Femur (tissue), 1 donor: ENCODE measurements at places on chromosomes 3 and 15.
A peak's percentile ranks its signal among the peaks of the same experiment; 100 is the strongest.

DNA sequence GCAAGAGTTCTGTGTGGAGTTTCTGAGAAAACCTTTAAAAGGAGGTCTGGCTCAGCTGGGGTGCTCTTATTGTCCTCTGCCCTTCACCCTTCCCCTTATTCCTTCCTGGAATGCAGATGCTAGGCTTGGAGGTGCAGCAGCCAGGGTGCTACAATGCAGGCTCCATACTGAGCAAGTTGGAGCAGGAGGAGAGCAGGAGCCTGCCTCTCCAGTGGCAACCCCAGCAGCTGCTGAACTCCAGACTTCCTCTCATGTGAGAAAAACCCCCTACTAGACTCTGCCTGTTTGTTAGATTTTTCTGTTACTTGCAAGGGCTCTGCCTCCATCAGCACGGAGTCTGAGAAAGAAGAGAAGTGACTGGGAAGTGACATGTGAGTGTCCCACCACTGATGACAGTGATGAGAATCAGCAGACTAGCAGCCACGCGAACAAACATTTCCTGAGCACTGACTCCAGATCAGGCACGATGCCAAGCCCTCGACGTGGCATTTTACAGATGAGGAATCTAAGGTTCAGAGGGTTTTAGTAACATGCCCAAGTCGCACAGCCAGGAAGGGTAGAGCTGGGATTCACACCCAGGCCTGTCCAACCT is 16.1 kb upstream of the RARRES1 start:
- peak; percentile 36 for DNase-seq

DNA sequence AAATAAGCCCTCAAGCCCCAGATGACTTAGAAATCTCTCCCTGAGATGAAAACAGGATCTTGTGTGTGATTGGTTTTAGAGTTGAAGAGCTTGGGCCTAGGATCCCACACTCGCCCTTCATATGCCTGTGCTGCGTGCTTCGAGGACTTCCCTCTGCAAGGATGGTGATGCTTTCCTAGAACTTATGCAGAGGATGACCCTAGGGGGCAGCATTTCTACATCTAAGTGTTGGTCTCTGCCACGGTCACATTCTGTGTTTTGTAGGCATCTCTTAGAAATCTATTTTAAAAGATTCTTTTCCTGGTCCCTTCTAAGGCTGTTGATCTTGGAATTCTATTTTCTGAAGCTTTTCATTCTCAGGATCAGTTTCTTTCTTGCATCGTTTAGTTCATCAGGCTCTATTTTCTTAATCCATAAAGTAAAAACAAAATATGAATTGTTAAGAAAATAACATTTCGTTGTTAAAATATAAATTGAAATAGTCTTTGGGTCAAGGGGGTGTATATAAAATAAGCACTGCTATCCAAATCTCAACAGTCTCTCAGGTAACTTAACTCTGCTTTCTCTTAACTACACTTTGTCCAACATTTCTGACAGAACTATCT is 45.7 kb downstream of the WDR76 start:
- DNase-seq = peak; percentile 65

- no peak for DNase-seq
These were observed 139.7 kb upstream of the TBL1XR1 start for GRCh38 chr3:177336873-177337450.

DNA sequence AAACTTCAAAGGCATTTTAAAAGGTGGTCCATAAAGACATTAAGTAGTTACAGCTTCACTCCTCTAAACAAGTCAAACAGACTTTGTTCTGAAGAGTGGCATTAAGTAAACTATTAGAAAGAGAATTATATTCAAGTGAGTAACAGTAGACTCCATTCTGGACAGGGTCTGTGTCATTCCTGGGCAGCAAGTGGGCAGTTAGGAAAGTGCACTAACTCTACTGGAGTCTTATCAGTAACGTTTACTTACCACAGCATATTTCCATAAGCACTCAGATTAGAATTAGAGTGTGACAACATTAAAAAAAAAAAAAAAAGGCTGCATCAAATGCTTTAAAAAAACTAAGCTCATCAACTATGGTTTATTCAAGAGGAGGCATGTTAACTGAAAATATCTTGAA is 10.6 kb downstream of the UBR1 start:
- DNase-seq = no peak

DNA sequence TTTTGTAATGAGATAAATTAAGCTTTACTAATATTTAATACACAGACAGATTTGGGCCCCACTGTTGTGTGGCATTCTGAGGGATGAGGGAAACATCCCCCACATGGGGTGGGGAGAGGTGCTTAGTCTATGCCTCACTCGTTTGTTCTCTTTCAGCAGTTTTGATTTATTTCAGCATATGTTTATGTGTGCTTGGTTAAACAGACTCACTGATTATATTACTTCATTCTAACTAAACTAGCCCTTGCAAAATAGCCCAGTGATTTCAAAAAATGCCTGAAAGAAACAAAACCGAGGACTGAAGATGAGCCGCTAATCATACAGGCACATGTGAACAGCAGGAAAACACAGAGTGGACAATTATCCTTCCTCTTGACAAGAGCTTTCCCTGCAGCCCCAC is 27.2 kb downstream of the TNFAIP8L3 start:
- no peak for DNase-seq

- no peak for DNase-seq
These were observed 214.5 kb downstream of the SLC9A9 start for GRCh38 chr3:143633816-143634215.

GRCh38 chr3:42081838-42082473 is 9.2 kb upstream of the TRAK1 start:
- DNase-seq = no peak

DNA sequence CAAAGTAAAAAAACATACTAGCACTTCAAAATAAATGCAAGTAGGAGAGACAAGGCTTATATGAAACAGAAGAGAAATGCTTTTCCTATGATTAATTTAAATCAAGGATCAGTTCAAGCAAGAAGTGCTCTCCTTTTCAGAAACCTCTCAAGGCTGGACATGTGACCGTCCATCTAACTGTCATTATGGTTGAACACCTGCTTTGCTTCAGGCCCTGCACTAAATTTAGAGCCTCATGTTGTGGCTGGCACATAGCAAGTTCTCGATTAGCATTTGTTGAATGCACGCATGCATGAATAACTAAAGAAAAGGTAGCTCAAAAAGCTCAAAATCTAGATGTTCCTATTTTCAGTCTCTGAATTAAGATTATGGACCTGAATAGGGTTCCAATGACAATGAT is 82.0 kb downstream of the SV2B start:
- no peak for DNase-seq

DNA sequence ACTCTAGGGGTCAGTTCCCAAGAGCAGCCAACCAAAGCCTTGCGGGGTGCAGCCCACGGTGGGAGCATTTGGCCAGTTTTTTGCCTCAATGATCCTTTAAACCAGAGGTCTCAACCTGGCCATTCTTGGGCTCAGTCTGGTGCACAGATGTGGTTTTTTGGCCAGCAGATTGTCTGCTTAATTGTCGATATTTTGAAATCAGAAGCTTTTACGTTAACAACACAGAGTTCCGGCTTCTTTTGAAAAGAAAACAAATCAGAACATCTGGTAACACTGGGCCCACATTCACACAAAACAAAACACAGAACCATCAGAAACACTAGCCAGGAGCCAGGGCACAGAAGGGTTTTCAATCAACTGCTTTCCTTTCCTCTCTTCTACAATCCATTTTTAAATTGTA is 127.7 kb downstream of the XXYLT1 start:
- DNase-seq = no peak

DNA sequence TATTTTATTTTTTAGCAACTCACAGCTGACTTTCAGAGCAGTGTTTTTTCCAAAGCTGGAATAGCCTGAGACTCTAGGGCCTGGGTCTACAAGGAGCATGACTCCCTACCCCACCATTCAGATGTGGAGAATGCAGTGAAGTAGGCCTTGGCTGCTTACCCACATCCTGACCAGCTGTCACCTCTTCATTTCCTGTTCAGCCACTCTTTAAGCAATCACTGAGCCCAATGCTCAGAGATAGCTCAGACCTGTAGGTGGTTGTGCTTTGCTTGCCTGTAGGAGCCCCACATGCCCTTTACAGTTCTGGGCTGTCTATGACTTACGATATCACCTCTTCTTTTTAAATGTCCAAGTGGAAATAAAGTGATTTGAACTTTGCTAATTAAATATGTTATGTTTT is 148.1 kb downstream of the NEK11 start:
- DNase-seq = no peak

DNA sequence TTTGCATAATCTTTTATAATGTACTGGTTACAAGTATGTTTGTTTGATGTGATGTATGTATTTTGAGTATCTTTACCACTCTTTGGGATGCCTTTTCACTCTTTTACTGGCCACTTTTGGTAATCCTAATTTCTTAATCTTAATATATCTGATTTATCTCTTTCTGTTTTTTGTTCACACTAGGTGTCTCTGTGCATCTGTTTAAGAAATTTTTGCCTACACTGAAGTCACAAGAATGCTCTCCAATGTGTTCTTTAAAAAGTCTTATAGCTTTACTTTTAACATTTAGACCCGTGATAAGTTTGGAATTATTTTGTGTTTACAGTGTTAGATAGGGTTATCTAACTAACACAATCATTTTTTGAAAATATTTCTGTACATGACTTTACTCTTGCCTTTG is 659.1 kb downstream of the SI start:
- no peak for DNase-seq

DNA sequence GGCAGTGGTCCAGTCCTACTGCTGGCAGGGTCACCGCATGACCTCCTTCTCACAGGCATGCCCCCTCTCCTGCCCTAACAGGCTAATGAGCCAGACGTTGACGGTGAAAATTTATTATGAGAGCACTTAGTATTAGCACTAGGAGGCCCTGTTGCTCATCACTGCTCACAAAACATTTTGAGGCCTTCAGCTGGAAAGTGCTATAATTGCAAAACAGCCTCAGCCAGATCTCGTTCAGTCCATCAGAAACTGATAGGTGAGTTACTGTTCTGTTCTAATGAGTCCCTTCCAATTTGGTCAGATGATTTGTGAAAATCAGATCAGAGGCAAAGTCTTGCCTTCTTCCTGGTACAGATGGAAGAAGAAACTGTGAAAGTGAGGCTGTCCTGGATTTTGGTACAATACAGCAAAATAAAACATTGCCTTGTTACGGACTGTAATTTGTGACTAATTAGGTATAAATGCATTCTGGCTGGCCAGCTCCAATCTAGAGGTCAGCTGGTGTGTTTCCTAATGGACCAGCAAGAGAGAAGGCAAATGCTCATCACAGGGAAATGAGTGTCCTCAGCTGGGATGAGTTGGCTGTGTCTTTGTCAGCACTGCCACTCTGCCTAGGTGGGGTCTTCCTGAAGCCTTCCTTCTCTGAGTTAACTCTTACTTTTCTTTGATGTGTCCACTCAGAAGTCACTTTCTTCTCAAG is 316.8 kb downstream of the CHST2 start:
- DNase-seq = no peak

GRCh38 chr3:5213574-5213966 is 26.1 kb downstream of the EDEM1 start:
- DNase-seq = no peak

GRCh38 chr15:80709542-80709941 is 14.4 kb downstream of the ABHD17C start:
- no peak for DNase-seq

- DNase-seq = peak; percentile 56
These were observed 108.1 kb downstream of the KLF13 start for GRCh38 chr15:31434588-31435260.

GRCh38 chr3:120436523-120437050 is 14.2 kb downstream of the FSTL1 start:
- DNase-seq = no peak

GRCh38 chr15:87564681-87565080 is 691.9 kb downstream of the NTRK3 start:
- DNase-seq = no peak
